Naive thymus-derived CD4-positive, alpha-beta T cell (primary cell): ENCODE measurements at places on chromosomes 2 and 18.

DNA sequence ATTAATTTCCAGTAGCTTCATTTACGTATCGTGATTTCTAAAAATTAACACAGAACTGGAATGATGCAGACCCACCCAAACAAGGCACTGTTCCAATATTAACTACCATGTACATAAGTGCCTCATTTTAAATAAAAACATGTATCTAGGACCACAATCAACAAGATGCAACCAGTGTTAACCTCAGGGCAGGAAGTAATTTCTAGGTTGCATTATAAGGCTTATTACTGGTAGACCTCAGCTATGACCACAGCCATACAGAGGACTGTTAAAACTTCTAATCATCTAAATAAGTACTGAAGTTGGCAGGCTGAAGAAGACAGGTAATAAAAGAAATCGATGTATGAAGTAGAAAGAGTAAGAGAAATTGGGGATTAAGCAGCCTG is 262.9 kb downstream of the HDAC4 start:
- DNase-seq, result no peak

DNA sequence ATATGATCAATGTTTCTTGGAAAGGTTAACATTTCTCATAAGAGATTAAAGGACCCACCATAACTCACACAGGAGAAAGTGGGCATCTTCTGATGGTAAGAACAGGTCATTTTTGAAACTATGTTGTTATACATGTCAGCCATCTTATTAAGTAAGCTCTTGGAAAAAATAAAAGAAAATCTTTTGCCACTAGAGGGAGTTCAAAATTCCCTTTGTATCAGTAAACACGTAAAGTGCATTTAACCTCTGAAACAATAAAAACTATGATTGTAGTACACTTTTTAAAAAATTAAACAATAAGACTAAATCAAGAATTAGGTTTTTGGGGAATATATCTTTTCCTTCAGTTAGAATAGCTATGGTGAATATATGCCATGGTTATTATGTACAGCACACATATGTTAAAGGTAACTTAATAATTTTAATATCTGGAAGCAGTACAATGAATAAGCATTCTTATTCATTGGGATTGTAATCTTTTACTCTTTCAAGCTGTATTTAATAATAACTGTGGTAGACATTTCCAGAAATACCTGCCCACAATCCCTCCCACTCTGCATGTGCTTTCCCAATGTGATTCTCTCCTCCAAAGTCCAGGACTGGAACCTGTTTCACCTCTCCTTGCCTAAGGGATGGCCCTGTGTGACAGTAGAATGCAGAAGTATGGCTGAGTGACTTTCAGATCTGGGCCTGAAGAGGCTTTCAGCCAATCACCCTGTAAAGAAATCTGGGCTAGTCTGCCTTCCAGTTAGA is 64.2 kb downstream of the RBMS1 start:
- DNase-seq, result no peak

DNA sequence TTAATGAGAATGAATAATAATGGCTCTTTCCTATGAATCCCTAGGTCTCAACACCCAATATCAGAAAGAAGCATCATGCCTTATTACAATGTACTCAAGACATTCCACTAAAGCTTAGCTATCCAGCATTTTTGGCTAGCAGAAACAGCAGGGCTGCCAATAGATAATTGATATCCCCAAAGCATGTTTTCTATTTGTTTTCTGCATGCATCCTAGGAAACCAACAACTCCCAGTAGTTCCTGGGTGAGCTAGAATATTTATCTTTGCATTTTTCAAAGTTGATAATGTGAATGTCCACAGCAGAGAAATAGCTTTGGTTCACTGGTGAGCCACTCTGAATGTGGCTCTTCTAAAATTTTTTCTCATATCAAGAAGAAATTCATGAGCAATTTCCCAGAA is 5.8 kb upstream of the ANTXR1 start:
- DNase-seq, result no peak

DNA sequence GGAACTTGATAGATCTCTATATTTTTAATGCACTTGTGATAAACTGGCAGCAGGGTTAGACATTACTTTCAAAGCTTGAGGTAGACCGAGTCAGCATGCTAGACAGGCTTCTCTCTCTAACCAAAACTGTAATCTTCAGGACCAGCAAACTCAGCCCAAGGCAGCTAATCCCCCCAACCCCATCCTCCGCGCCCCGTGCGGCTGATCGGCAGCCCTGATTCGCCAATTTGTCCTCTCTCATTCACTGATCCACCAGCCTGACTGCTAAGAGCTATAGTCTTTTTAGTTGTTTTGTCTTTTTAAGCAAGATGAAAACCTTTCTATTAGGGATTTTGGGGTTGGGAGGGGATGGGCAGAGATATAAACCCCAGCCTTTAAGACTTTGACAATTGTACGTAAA is 20.7 kb downstream of the ASPRV1 start:
- no peak for DNase-seq

DNA sequence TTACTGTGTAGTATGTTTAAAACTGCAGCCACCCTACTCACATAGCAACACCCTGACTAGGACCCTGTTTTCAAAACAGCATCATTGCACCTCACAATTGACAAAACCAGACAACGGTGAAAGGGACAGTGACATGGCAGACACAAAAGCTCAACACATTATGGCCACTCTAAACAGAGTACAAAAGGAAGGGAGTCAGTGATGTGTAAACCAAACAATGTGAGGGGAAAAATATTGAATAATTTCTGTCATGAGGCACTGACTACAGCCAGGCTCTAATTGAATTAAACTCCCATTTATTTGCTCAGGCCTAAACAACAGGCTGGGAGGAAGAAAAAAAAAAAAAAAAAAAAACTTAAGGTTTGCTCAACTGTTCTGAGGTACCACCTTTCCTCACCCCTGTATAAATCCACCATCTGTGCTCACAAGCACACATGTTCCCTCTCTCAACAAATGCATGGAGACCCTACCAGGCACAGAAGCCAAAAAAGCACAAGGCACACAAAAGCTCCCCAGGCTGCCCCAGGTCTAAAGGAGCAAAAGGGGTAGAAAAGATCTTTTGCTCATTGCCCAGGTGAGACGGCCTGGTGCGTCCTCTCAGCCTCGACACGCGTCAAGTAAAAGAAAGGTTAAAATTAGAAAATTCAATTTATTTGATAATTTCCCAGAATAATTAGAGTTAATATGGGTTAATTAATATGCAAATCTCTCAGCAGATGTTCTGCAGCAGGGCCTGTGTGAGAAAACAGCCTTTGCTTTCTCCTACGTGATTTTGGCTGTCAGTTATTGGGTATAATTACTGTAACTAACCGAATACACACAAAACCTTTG is 80.9 kb downstream of the ZEB2 start:
- no peak for DNase-seq

DNA sequence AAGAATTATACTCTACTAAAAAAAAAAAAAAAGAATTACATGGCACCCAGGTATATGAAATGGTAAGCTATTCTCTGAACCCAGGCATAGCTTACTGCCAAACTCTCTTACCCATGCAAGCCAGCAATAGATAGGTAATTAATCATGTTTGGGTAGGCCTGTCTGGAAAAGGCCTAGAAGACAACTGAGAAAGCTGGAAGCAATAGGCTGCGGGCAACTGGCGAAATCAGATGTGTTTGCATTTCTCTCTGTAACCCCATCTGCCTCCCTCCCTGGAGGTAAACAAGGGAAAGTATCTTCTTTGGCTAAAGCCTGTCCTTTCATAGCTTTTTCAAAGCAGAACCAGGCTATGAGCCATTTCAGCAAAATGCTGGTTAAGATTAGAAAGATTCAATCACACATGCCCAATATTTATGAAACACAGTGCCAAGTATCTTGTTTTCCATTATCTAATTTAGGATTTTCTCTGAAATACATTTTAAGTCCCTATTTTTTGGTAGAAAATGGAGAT is 934.8 kb upstream of the DDX18 start:
- DNase-seq, result no peak

DNA sequence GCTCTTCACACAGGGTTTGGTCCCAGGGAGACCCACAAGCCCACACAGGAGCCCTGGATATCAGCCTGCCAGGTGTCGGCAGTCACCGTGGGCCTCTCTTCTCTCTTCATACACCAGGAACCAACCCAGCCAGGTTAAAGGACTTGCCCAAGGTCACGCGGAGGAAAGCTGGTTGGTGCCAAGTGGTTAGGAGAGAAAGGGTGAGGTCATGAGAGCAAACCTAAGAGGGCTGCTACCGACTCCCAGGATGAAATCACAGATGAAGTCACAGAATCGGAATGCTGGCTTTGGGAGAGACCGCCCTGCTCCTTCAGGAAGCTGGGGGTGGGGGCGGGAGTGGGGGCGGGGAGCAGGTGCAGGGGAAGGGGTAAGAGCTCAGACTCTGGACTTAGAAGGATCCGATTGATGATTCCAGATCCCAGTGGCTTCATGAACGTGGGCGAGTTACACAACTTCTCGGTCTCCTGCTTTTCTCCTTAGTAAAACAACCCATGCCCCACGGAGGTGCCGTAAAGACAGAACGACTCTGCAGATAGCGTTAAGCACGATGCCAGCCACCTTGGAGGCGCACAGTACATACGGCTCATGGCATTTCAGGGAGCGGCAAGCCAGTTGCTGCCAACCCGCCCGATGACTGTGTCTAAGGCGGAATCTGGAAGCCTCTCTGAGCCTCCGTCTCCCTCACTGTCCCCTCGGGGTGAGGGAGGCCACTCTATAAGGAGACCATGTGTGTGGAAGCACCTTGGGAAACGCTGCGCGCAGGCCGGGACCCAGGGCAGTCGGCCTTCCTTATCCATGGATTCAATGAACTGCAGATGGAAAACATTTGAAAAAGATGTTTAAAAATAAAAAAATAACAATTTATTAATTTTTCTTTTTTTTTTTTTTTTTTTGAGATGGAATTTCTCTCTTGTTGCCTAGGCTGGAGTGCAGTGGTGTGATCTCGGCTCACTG is 23.0 kb upstream of the TAF1B start:
- DNase-seq, result no peak

DNA sequence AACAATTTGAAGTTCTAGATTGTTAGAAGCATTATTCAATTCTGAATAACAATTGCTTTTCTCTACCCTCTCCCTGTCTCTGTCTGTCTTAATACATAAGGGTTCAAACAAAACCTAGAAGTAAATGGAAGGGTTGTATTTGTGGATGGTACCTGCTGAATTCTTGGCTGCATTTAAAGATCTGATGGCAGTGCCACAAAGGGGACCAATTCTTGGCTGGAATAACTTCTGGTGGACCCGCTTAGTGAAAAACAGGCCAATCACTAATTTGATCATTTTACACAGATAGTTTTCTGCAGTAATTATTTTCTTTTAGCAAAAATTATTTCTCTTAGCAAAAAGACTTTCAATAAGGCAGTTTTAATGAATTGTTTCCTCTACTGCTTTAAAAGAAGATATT is 353.5 kb downstream of the MYCN start:
- DNase-seq, result no peak

DNA sequence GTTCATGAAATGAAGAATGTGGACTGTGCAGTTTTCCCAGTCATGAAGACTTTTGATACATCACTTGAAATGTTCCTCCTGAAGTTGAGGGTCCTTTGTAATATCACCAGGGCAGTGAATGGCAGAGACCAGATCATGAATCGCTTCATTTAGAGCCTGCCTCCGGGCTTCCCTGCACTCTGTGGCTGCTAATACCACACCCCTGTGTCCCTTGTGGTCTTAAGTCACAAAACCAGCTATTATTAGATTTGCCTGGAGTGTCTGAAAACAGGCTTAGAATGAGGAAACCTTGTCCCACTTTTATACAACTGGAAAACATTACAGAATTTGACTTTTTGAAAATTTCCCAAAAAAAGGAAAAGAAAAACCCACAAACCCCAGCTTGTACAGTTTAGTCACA is 147.9 kb downstream of the MGAT5 start:
- DNase-seq, result no peak

DNA sequence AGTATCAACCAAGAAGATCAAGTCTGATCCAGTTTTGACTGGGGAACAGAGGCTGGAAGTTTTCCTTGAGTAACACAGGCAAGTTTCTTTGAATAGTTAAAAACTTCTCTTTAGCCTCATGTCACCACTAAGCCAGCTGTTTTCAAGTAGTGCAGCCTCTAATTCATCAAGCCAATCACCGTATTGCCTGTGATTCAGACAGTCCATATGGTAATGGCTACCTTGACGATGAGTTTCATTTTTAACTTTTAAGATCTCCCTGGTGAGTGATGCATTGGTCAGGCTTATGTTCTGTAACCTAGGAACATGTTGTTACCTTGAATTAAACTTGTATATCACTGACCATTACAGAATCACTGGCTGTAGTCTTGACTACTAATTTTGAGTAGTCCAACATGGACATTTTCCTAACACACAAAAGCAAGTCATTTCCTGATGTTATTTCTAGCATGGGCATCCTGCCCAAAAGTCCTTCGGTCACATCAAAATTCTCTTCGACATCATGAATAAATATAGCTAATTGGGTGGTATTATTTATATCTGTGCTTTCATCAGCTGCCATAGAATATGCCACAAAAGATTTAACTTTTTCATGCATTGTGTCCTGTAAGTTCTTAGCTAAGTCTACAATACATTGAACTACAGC is 238.8 kb upstream of the GCFC2 start:
- DNase-seq, result no peak

DNA sequence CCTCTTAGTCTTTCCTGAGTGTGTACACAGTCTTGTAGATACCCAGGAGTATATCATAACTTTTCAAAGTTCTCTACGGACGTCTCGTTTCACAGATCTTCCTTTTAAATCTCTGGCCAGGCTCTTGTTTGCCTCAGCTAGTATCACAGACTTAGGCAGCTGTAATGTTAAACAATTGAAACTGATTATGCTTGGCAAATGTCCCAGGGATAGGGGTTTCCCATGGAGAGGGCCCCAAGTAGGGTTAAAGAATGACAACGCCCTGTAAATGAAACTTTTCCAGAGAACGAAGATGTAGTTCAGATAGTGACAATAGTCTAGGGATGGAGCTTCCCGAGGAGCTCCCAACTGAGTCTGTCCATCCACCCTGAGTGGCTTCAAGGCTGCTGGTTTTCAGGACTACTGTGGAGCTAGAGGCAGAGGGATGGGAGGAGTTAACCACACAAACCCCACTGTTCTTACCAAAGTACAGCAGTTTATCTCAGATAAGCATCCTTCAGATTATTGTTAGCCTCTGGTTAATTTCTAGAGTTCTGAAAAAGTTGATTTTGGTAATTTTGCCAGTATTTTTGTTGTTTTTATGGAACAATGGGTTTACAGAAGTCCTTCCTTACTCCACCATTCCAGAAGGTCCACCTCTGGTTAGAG is 9.1 kb downstream of the NEURL3 start:
- DNase-seq, result no peak

GRCh38 chr2:70385966-70386595 is 84.2 kb upstream of the FAM136A start:
- no peak for DNase-seq
